K562 (cell line): ENCODE measurements at places on chromosomes 1 and 21. TPM values are rescaled to one million over a fixed set of nuclear protein-coding genes. Genes with fewer than 3 reads are reported as not detected.

The IL20 gene
- total RNA-seq, result not detected in 2 replicates

The S100PBP gene
- 39.7 and 51.4 TPM in 2 replicates for total RNA-seq

The CYP4Z1 gene
- total RNA-seq, result not detected in 2 replicates

The AGMAT gene
- total RNA-seq, result 0.07 TPM in 1 of 2 replicates, not detected in the other

The MTARC1 gene
- total RNA-seq, result 0.11 TPM in 1 of 2 replicates, not detected in the other

The AMY1B gene
- not detected in 2 replicates for total RNA-seq

The SLC25A34 gene
- total RNA-seq, result 0.13 and 0.16 TPM in 2 replicates

The TNFSF18 gene
- total RNA-seq, result not detected in 2 replicates

The CR1 gene
- 0.20 and 0.47 TPM in 2 replicates for total RNA-seq

The RSPH1 gene
- total RNA-seq, result not detected in 2 replicates

The SPRR5 gene
- total RNA-seq, result not detected in 2 replicates

The SPRR1B gene
- total RNA-seq, result not detected in 2 replicates

The GFI1 gene
- 0.66 and 0.85 TPM in 2 replicates for total RNA-seq

The MAP10 gene
- 0.69 and 0.83 TPM in 2 replicates for total RNA-seq

- H3K27ac ChIP-seq, result no peak overlapping the region
- H3K4me3 ChIP-seq, result no peak overlapping the region
- DNase-seq, result no peak
- no peaks in the 10 kb centered on the region for H3K4me1 ChIP-seq
These were observed 40.1 kb downstream of the SERTAD4 start for GRCh38 chr1:210272666-210273065.

GRCh38 chr21:42659416-42660117 is 6.1 kb downstream of the PDE9A start:
- no peaks in the 10 kb centered on the region for H3K4me1 ChIP-seq
- peaks cover 52% of the 10 kb centered on the region for H3K27me3 ChIP-seq
- no peak overlapping the region for H3K4me3 ChIP-seq
- H3K36me3 ChIP-seq, result no peaks in the 10 kb centered on the region
- H3K27ac ChIP-seq, result no peak overlapping the region

DNA sequence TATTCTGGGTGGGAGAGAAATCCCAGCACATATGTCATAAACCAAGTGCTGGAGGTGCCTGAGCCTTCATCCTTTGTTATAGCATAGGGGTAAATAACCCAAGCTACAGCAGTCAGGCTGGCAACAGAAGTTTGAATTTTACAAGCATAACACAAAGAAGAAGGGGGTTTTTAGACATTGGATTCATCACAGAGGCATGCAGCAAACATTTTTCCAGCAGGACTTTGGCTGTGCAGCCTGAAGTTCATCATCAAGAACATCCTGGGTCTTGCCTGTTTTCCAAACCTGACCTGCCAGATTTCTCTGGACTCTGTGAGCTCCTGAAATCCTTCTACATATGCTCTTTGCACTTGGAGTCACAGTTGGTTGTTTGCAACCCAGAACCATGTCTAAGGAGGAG is 16.2 kb downstream of the PTGER3 start:
- no peaks in the 10 kb centered on the region for H3K27me3 ChIP-seq
- H3K36me3 ChIP-seq, result peaks cover 42% of the 10 kb centered on the region; the same call in 2 of the 3 replicates
- no peak overlapping the region for H3K27ac ChIP-seq
- H3K4me1 ChIP-seq, result no peaks in the 10 kb centered on the region; the same call in 2 of the 3 replicates
- DNase-seq, result no peak
- no peak overlapping the region for H3K4me3 ChIP-seq

GRCh38 chr1:119774746-119775490 is 6.2 kb upstream of the HMGCS2 start:
- 0 out of 2 replicates have a peak, but pooled peaks cover 3% of the 10 kb centered on the region for H3K4me1 ChIP-seq
- H3K27me3 ChIP-seq, result peaks cover 20% of the 10 kb centered on the region
- no peak overlapping the region for H3K4me3 ChIP-seq
- H3K36me3 ChIP-seq, result no peaks in the 10 kb centered on the region

- H3K4me3 ChIP-seq, result no peak overlapping the region
- no peaks in the 10 kb centered on the region for H3K4me1 ChIP-seq
- H3K27ac ChIP-seq, result no peak overlapping the region
- no peaks in the 10 kb centered on the region for H3K27me3 ChIP-seq
- no peaks in the 10 kb centered on the region for H3K36me3 ChIP-seq
These were observed 237.0 kb downstream of the GPATCH2 start for GRCh38 chr1:217393896-217394295.

DNA sequence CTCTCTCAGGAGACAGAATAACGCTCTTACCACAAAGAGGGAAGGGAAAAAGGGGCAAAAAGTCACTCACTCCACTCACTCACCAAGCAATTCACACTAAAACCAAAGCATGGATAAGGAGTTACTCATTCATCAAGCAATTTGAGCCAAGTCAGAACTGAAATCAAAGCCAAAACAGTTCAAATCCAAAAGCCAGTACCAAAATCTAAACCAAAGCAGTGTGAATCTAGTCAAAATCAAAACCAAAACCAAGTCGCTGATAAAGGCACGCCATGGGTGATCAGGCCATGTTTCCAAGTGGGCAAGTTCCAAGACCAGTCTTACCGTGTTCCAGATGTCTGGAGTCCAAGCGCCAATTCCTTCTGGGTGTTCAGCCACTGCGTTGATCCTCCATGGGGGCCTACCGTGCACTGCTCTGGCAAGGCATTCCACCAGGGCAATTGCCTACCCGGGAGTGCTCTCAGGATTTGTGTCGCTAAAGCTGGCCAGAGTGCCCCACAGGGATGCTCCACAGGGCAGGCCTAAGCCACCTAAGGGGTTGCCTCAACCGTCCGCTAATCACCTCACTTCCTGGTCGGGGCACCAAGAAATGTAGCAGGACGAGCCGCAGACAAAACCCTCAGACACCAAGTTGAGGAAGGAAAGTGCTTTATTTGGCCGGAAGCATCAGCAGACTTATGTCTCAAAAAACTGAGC is 142.3 kb downstream of the TRIM33 start:
- no peak overlapping the region for H3K4me3 ChIP-seq
- no peak for DNase-seq
- no peaks in the 10 kb centered on the region for H3K36me3 ChIP-seq
- no peaks in the 10 kb centered on the region for H3K27me3 ChIP-seq
- H3K4me1 ChIP-seq, result peaks cover 8% of the 10 kb centered on the region; the same call in 2 of the 3 replicates

- peaks cover 34% of the 10 kb centered on the region for H3K27me3 ChIP-seq
- DNase-seq, result no peak
- no peaks in the 10 kb centered on the region for H3K36me3 ChIP-seq
- H3K4me3 ChIP-seq, result no peak overlapping the region
These were observed 13.3 kb downstream of the DLGAP3 start for GRCh38 chr1:34916104-34916503.

- H3K36me3 ChIP-seq, result peaks cover 4% of the 10 kb centered on the region; the same call in 1 of the 3 replicates
- DNase-seq, result no peak
- peaks cover 9% of the 10 kb centered on the region; the same call in 2 of the 3 replicates for H3K27me3 ChIP-seq
- H3K4me1 ChIP-seq, result no peaks in the 10 kb centered on the region
- H3K27ac ChIP-seq, result no peak overlapping the region
These were observed 74.0 kb downstream of the KIF14 start for GRCh38 chr1:200546577-200546976.

- DNase-seq, result peak; percentile 64
- H3K36me3 ChIP-seq, result peaks cover 58% of the 10 kb centered on the region; the same call in 2 of the 3 replicates
- no peaks in the 10 kb centered on the region for H3K27me3 ChIP-seq
These were observed 10.9 kb downstream of the MORC3 start for GRCh38 chr21:36330904-36331303.

GRCh38 chr1:230458509-230458908 is 32.4 kb upstream of the PGBD5 start:
- no peaks in the 10 kb centered on the region for H3K36me3 ChIP-seq

GRCh38 chr1:115807723-115808122 is 33.2 kb downstream of the NHLH2 start:
- no peaks in the 10 kb centered on the region; the same call in 2 of the 3 replicates for H3K4me1 ChIP-seq
- 0 out of 2 replicates have a peak, but pooled peaks cover 3% of the 10 kb centered on the region for H3K27me3 ChIP-seq
- H3K4me3 ChIP-seq, result no peak overlapping the region

DNA sequence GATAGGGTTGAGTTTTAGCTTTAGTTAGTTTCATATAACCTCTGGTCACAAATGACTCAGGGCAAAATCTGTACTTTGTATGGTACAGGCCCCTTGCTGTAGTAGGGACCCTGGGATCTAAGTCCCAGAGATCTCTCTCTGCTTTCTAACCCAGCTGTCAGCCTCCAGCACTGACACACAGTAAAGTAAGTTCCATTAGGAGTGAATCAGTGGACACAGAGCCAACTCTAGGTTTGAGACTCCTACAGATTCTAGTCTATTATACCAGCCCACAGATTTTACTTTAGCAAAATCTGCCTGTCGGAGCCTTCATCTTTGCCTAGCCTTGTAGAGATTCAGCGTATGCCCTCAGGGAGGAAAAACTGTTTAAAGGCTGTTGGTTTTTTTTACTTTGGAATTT is 52.5 kb downstream of the ANGPTL1 start:
- no peak for DNase-seq
- no peaks in the 10 kb centered on the region for H3K4me1 ChIP-seq
- no peaks in the 10 kb centered on the region for H3K36me3 ChIP-seq
- H3K27me3 ChIP-seq, result no peaks in the 10 kb centered on the region
- no peak overlapping the region for H3K4me3 ChIP-seq

DNA sequence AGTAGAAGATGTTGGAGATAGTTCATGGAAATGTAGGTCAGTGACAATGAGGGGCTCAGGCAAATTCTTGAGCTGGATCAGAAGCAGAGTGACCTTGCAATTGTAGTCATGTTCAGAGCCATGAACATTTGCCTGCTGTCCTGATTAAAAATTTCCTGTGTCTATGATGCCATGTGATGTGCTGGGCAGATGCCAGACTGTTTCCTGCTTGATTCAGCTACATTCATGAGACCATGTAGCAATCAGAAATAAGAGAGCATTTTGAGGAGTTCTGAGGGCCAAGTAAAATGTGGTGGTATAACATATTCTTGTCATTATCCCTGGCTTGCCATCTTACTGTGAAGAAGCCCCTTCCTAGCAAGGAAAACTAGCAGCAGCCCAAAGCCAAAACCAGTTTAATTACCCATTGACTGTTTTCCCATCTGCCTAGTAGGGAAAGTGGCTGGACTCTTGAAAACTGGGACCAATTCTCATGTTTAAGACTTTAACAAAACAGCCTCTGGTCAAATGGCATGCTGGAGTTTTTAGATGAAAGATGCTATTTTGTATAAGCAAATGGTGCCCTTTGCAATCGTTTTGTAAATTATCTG is 118.3 kb downstream of the NOS1AP start:
- H3K4me1 ChIP-seq, result peaks cover 3% of the 10 kb centered on the region; the same call in 2 of the 3 replicates
- no peaks in the 10 kb centered on the region for H3K36me3 ChIP-seq
- H3K27me3 ChIP-seq, result 0 out of 3 replicates have a peak, but pooled peaks cover 4% of the 10 kb centered on the region
- H3K4me3 ChIP-seq, result no peak overlapping the region
- DNase-seq, result no peak

- DNase-seq, result no peak
- no peaks in the 10 kb centered on the region for H3K4me1 ChIP-seq
- no peaks in the 10 kb centered on the region for H3K27me3 ChIP-seq
- peaks cover 45% of the 10 kb centered on the region for H3K36me3 ChIP-seq
- H3K4me3 ChIP-seq, result no peak overlapping the region
These were observed 12.8 kb downstream of the PRDX6 start for GRCh38 chr1:173489929-173490328.

DNA sequence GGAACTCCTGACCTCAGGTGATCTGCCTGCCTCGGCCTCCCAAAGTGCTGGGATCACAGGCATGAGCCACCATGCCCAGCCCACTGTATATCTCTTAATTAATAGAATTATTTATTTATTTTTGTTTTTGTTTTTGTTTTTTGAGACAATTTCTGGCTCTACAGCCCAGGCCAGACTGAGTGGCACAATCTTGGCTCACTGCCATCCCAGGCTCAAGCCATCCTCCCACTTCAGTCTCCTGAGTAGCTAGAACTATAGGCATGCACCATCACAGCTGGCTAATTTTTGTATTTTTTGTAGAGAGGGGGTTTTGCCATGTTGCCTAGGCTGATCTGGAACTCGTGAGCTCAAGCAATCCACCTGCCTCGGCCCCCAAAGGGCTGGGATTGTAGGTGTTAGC is 15.7 kb upstream of the WDTC1 start:
- peaks cover 8% of the 10 kb centered on the region; the same call in 2 of the 3 replicates for H3K4me1 ChIP-seq
- no peak overlapping the region for H3K4me3 ChIP-seq
- no peaks in the 10 kb centered on the region for H3K27me3 ChIP-seq
- DNase-seq, result no peak
- H3K27ac ChIP-seq, result no peak overlapping the region

GRCh38 chr1:44670751-44671640 is 3.3 kb downstream of the TMEM53 start:
- H3K27ac ChIP-seq, result no peak overlapping the region
- H3K27me3 ChIP-seq, result no peaks in the 10 kb centered on the region
- H3K4me3 ChIP-seq, result no peak overlapping the region
- DNase-seq, result no peak

- no peak overlapping the region for H3K4me3 ChIP-seq
- H3K27ac ChIP-seq, result no peak overlapping the region
- peaks cover 18% of the 10 kb centered on the region; the same call in 2 of the 3 replicates for H3K27me3 ChIP-seq
- H3K4me1 ChIP-seq, result peaks cover 11% of the 10 kb centered on the region; the same call in 1 of the 2 replicates
- no peaks in the 10 kb centered on the region for H3K36me3 ChIP-seq
- no peak for DNase-seq
These were observed 99.2 kb downstream of the TRIM11 start for GRCh38 chr1:228307218-228308023.

- H3K36me3 ChIP-seq, result no peaks in the 10 kb centered on the region
- no peaks in the 10 kb centered on the region for H3K4me1 ChIP-seq
- no peak overlapping the region for H3K27ac ChIP-seq
- DNase-seq, result no peak
- H3K4me3 ChIP-seq, result no peak overlapping the region
- H3K27me3 ChIP-seq, result no peaks in the 10 kb centered on the region
These were observed 841.2 kb upstream of the ADGRL4 start for GRCh38 chr1:79847700-79848099.

DNA sequence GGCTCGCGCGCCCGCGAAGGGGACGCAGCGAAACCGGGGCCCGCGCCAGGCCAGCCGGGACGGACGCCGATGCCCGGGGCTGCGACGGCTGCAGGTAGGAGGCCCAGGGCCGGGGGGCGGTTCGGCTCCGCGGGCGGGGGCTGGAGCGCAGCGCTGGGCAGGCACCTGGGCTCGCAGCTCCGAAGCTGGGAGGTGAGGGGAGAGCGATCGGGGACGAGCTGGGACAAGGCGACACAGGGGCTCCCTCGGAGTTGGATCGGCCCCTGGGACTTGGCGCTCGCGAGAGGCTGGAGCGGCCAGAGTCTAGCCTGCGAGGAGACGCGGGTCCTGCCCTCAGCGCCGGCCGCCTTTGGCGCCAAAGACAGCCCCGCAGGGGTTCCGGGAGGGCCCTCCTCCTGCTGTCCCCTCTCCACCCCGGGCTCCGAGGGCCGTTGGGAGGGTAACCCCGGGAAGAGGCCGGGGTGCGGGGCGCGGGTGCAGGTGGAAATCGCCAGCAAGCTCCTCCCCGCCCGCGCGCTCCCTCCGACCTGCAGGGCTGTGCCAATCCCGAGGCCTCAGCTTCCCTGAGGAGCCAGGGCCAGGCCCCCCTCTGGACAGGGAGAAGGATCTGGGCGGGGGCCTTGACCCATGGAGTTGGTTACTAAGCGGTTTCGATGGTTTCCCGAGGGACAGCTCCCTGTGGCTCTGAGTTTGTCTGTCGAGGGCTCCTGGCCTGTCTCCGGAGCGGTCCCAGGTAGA is 401 bp downstream of the TP73 start:
- H3K4me3 ChIP-seq, result peak overlapping the region; percentile 47
- H3K4me1 ChIP-seq, result peaks cover 40% of the 10 kb centered on the region
- DNase-seq, result peak; percentile 49
- no peak overlapping the region for H3K27ac ChIP-seq

- peak; percentile 85 for DNase-seq
- H3K27me3 ChIP-seq, result peaks cover 32% of the 10 kb centered on the region
- no peak overlapping the region for H3K4me3 ChIP-seq
- no peaks in the 10 kb centered on the region for H3K36me3 ChIP-seq
- peaks cover 5% of the 10 kb centered on the region for H3K4me1 ChIP-seq
These were observed 17.8 kb upstream of the MYCL start for GRCh38 chr1:39919545-39919944.

GRCh38 chr1:194225821-194226220 is 1039.4 kb upstream of the B3GALT2 start:
- H3K27ac ChIP-seq, result no peak overlapping the region
- no peaks in the 10 kb centered on the region for H3K27me3 ChIP-seq
- H3K36me3 ChIP-seq, result no peaks in the 10 kb centered on the region

GRCh38 chr1:213014642-213015041 is 1.0 kb downstream of the ANGEL2 start:
- no peaks in the 10 kb centered on the region for H3K27me3 ChIP-seq
- peaks cover 15% of the 10 kb centered on the region for H3K4me1 ChIP-seq
- peaks cover 30% of the 10 kb centered on the region; the same call in 2 of the 3 replicates for H3K36me3 ChIP-seq
- peak overlapping the region; percentile 72 for H3K4me3 ChIP-seq
- peak overlapping the region; percentile 65 for H3K27ac ChIP-seq
